ENCODE measurements at places on chromosomes 7 and 10.

GRCh38 chr7:150994141-150994837 lies 3.5 kb downstream of the NOS3 start:
- no peak for DNase-seq

DNA sequence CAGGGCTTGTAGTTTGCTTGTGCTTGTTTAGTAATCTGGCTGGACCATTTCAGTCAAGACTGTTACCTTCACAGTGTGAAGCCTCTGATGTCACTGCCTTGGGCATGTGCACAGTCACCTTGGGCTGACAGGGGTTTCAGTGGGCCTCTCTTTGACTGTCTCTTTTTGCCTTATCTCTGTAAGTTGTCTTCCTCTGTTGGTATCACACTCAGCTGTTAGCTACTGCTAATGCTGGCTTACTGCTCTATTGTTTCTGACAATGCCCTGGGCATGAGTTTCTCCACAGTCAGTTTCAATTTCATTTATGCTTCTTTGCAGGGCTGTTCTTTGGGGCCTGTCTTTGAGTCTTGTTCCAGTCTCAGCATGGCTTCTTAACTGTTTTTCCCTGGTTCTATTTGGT lies 201.9 kb upstream of the SHH start:
- no peak for DNase-seq

- no peak for DNase-seq
Measured at GRCh38 chr10:30041196-30042105, 17.9 kb downstream of the JCAD start.

GRCh38 chr10:88523739-88524400 lies 59.2 kb downstream of the RNLS start:
- no peak for DNase-seq

- no peak for DNase-seq
Measured at GRCh38 chr10:100697070-100697469, 48.3 kb upstream of the PAX2 start.

- peak; percentile 48 for DNase-seq
Measured at GRCh38 chr7:114922026-114922651, at the start of gene MDFIC. MDFIC (plus strand) TSS chr7:114922094; CDS start chr7:114923034, 940 bp downstream.

- no peak for DNase-seq
Measured at GRCh38 chr10:119947300-119947699, 54.8 kb downstream of the SEC23IP start.

DNA sequence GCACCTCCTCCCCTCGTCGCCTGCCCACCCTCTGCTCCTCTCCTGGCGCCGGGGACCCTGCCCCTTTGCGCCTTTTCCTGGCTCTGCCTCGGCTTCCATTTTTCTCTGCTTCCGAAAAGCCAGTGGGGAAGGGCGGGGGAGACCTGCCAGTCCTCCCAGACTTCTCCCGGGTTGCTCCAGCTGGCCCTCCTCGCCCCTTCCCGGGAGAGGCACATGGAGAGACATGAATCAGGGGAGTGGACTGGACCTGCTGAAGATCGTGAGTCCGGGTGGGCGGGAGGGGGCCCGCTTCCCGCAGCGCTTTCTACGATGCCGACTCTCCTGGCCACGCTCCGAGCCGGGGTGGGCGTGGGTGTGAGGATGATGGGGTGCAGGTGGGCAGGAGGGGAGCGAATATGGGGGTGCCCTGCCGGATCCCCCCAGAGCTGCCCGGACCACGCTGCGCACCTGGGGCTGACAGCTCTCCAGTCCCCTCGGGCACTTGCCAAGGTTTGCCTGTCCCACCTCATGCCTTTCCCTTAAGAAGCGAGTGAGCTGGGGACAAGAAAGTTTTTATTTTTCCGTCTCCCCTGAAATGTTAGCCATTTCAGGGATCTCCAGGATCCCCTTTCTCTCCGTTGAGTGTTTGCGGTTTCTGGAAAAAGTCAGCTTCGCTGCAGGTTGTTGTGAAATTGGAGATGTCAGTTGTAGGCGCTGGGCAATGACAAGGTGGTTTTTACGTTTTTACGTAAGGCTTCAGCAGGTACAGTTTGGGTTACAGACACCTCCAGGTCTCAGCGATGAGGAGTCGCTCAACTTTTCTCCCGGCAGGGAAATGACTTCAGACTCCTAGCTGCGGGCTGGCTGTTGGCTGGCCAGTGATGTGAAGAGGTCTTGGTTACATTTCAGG lies 977 bp downstream of the CACNB2 start:
- no peak for DNase-seq

- no peak for DNase-seq
Measured at GRCh38 chr7:15104411-15105092, 202.0 kb upstream of the DGKB start.

DNA sequence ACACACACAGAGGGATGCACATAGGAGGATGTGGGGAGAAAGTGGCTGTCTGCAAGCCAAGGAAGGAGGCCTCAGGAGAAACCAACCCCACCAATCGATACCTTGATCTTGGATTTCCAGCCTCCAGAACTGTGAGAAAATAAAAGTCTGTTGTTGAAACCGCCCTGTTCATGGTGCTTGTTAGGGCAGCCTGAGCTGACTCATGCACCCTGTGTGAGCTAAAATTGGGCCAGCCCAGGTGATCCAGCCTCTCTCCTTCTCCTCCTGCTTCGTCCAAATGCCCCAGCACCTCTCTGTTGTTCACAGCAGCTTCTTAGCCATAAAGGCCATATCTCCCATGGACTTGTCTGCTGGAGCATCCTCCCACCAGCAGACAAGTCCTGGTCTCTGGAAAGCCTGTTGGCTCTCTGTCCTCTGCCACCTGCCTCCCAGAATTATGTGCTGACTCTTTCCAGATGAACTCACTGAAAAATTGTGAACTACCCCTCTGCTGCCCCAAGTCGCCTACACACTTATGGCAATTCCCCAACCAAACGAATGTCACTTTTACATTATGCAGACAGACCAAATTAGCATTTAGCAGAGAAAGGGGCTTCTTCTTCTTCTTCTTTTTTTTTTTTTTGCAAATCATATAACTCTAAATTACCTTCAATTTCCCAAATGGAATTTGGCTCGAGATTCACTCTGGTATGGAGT lies 30.2 kb upstream of the CARD11 start:
- DNase-seq, result no peak

- DNase-seq, result no peak
Measured at GRCh38 chr7:113998934-113999333, 80.1 kb upstream of the PPP1R3A start.

DNA sequence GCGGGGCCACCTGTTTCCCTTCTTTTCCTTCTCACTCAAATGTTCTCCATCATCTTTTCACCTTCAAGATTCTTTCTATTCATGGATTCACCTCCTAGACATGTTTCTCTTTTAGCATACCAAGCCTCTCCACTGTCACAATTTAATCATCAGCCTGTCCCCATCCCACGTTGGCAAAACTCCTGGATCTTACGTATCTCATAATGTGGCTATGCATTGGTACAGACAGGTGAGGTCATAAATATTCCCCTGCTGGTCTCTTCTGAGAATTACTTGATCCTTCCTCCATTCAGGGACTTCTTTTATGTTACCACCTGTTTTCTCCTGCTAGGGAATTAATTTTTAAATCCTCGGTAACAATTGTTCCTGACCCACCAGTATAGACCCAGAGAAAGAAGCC lies 262.6 kb upstream of the NEBL start:
- no peak for DNase-seq

DNA sequence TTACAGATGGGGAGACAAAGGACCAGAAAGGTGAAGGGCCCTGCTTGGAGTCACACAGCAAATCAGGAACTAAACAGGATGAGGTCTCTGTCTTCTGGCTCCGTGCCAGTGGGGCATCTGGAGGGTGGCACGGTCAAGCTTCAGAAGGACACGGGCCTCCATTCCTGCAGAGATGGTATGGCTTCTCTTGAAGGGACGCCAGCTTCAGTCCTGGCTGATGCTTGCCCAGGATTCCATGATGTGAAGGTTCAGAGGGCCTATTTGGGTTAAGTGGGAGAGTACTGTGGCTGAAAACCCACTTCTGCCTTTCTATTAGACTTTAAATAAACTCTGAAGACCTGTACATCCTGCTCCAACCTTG lies 6.1 kb downstream of the RAMP3 start:
- DNase-seq, result no peak

GRCh38 chr10:9294865-9295264 lies 1240.4 kb downstream of the GATA3 start:
- DNase-seq, result no peak

DNA sequence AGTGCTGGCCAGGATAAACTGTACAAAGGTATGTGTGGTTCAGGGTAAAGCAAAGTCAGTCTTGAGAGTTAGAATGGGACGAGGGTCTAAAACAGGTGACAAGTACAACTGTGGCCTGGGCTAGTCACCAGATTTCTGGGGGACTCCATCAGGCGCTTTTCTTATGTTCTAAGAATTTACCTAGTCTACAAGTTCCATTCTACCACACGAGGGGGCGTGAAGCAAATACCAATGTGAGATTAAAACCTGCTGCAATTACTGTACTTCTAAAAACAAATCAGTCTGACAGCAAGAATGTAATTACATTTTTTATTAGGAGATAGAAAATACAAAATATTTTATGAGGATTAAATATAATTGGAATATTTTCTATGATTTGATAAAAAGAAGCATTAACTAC lies 146.5 kb downstream of the ALOX5 start:
- no peak for DNase-seq

- no peak for DNase-seq
Measured at GRCh38 chr10:85922356-85923129, 444.1 kb downstream of the GRID1 start.

DNA sequence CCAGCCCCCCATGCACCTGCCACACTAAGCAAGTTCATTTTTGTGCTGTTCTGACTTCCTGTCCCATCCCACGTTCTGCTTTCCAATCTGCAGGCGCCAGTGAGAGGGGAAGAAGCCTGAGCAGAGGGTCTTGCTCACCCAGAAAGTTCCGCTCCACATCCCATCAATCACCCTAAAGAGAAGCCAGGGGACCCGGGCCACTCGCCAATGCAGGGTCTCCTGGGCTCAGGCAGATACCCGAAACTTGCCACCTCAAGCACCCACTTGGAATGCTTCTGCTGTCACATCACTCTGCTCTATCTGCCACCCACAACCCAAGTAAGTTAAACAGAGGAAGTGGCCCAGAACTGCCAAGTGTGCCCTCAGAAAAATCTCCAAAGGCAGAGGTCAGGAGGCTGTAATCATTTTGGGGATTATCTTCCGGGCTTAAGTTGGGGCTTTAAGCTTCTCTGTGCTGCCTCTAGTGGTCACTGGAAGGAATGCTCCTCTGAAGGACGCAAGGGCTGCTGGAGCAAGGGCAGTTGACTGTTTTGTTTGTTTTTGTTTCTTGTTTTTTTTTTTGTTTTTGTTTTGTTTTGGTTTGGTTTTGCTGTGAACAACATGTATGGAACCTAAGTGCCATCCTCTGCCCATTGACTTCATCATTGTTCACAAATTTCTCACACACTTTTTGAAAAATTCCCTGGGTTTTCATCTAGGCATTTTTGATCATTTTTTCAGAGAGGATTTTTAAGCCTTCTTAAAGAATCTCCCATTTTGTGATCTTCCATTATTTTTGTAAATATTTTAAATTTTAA lies 25.5 kb downstream of the PRR15 start:
- DNase-seq, result no peak

DNA sequence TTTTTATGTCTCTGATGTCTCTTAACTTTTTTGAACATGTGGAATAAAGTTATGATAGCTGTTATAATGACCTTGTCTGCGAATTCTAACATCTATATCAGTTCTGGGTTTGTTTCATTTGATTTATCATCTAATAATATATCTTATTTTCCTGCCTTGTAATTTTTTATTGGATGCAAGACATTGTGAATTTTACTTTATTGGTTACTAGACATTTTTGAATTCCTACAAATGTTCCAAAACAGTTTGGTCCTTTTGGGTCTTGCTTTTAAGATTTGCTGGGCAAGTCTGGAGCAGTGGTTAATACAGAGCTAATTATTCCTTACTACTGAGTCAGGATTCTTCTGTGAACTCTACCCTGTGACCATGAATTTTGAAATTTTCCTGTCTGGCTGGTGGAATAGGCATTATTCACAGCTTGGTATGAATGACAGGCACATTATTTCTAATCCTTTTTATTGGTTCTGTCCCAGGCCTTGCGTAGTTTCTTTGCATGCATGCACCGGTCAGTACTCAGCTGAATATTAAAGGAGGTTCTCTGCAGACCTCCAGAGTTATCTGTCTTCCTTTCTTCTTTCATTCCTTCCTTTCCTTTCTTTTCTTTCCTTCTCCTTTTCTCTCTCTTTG lies 9.0 kb downstream of the CUTC start:
- no peak for DNase-seq

DNA sequence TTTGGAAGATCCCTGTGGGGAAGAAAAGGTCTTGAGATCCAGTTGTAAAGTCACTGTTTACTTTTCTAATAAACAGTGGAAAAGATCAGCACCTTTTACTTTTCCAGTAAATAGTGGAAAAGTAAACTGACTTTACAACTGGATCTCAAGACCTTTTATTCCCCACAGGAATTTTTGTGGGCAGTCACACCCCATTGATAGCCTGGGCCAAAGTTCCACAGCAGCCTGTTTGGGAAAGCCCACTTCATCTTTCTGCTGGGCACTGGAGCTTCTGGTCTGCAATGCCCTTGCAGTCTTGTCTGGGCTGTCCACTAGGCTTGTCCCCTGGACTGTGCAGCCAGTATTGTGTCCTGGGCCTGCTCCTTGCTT lies 50.2 kb downstream of the ADCY1 start:
- DNase-seq, result no peak

GRCh38 chr7:105924945-105925344 lies 38.1 kb upstream of the CDHR3 start:
- no peak for DNase-seq

GRCh38 chr7:16741676-16742075 lies 11.9 kb upstream of the TSPAN13 start:
- DNase-seq, result no peak

- DNase-seq, result no peak
Measured at GRCh38 chr10:58175990-58176900, 91.4 kb downstream of the IPMK start.

GRCh38 chr7:22566592-22566991 lies 66.6 kb upstream of the STEAP1B start:
- no peak for DNase-seq

DNA sequence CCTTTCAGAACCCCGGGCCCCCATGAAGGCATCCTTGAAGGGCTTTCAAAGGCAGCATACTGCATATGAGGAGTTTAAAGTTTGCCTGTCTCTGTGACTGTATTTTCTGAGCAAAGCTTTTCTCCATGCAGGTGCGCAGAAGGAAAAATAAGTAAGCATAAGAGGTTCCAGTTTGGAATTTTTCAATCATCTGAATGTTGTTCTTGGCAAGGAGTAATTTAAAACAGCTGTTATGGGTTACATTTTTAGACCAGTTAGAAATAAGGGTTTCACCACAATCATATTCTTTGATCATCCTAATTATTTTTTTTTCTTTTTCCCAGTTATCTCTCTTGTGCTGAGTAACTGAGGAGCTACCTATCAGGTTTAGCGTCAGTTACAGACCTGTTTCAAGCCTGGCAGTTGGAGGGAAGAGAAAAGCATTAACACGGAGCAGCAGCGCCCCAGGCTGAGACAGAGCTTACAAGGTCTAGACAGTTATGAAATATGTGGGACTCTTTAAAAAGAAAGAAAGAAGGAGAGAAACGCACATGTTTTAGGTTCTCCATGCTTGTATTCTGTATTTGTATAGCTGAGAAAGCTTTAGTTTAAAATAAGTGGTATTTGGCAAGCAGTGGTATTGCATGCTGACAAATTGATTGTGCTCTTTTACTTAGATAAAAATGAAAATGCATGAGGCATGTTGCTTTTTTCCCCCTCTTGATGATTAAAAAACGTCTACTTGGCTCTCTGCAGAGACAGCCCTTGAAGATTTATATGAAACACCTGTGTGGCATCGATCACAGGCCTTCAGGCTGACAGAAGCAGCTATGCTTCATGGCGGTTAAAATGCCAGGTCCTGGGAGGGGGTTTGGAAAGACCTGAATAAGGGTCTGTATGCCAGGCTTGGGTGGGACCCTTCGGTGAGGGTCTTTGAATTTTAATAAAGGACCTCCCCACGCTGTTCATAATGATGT lies 157.6 kb downstream of the GRK5 start:
- no peak for DNase-seq

- no peak for DNase-seq
Measured at GRCh38 chr7:86837235-86837634, 193.5 kb downstream of the GRM3 start.

Data from activated T-cell treated with anti-CD3 and anti-CD28 coated beads for 4 hours (primary cell).